ENCODE measurements at places on chromosomes 11 and 22. TPM values are rescaled to one million over a fixed set of nuclear protein-coding genes. Genes with fewer than 3 reads are reported as not detected.
A peak's percentile ranks its signal among the peaks of the same experiment; 100 is the strongest.

DNA sequence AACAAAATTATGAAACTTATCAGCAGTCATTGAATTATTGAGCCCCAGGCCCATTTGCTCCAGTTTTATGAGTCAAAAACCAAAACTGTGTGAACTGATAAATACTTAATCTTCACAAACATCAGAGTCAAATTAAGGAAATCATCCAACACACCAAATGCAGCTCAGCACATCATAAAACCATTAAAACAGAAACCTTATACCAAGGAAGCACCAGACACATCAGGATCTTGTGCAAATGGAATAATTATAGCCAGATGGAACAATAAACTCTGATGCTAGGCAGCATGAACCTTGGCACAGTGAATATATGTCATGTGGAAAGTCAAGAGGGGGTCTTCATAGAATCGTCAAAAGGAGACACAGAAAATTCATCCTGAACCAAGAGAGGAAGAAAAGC is 410.7 kb upstream of the API5 start:
- DNase-seq: no peak

FADS1 gene
- total RNA-seq: 184 TPM

- no peak for DNase-seq
Observed at GRCh38 chr11:73528013-73528412, 69.9 kb downstream of the FAM168A start.

DNA sequence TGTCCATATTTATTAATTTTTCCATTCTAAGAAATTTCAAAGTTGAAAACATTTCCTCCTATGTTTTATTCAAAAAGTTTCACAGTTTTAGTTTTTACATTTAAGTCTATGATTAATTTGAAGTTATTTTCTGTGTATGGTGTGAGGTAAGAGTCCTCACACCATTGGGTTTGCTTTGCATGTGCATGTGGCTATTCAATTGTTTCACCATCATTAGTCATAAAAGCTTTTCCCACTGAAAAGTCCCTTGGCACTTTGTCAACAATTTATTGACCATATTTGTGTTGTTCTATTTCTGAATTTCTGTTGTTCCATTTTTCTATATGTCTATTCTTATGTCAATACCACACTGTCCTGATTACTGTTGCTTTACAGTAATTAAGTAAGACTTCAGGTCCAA is 186.5 kb downstream of the KIF18A start:
- DNase-seq: no peak

DNA sequence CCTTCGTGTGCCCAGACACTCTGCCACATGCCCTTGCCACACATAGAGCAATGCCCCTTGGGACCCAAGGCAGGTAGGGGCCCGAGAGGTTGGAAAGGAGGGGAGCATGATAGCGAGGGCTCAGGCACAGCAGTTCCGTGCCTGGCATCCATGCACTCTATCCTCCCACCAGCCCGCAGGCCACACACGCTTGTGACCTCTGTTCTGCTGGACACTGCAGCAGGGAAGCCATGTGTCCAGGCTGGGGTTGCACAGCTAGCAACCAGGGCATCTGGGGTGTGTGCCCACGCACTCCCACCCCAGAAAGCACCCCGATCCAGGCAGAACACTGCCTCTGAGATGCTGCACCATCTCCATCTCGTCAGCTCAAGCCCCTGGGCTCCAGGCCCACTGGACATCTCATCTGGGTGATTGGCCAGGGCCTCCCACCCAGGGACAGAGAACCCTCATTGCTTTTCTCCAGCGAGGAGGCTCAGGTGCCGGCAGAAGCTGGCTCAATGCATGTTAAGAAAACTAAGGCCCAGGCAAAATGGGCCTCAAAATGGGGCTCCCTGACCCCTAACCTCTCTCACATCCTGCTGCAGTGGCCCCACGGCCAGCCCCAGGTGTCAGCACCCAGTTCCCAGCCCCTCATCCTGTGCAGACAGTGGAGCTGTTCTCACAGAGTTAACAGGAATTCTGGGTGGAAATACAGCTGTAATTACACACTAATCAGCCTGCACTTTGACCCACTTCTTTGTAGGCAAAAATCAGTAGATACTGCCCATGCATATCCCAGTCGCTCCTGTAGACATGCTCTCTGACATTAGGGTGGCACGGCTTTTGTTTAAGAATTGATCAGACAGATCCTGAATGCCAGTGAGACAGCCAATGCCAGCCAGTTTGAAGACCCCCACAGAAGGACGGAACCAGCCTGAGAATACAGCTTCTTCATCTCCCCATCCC is 173.9 kb upstream of the B3GAT1 start:
- no peak for DNase-seq

OR4A5 gene
- not detected for total RNA-seq

- no peak for DNase-seq
Observed at GRCh38 chr11:64524158-64524527, 66.9 kb upstream of the SLC22A12 start.

- DNase-seq: no peak
Observed at GRCh38 chr11:119697882-119698281, 31.1 kb downstream of the NECTIN1 start.

HDAC10 gene
- 5.4 TPM for total RNA-seq

DNA sequence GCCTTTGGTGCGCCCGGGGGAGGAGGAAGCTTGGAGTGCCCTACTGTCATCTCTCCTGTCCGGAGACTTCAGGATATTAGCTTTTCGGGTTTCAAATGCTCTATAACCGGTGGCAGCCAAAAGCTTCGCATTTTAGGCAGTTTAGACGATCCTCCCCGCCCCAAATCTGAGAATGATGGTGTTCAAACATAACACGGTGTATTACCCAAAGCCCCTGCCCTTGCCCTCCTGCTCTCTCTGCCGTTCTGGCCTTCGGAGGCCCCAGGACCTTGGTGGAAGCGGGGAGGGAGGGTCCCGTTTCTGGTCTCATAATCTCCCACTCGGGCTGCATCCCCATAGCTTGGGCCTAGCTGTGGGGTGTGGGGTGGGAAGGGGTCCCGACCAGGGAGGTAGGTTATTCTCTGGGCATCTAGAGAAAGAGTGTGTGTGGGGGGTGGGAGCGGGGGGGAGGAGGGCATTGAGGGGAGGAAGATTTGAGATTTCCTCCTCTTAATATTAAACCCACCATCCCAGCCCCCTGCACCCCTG is 2.3 kb downstream of the PKNOX2 start:
- DNase-seq: no peak

- DNase-seq: no peak
Observed at GRCh38 chr11:113643006-113643585, 63.0 kb downstream of the TMPRSS5 start.

DNA sequence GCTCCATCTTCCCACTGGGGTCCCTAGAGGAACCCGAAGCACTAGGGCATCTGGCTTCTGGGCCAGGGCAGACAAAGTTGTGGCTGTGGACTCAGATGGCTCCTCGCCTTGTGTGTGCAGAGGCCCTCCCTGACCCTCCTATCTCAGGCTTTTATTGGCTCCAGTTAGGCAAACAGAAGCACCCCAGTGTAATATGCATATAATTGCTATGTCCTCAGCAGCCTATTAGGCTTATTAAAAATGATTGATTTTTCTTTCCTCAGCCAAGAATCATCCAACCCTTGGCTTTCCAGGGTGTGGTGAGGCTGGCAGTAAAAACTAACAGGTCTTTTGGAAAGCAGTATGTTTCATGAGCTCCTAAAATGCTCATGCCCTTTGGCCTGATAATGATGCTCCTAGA is 22.3 kb downstream of the UPB1 start:
- no peak for DNase-seq

- no peak for DNase-seq
Observed at GRCh38 chr11:10488121-10488933, 33.3 kb downstream of the AMPD3 start.

- DNase-seq: no peak
Observed at GRCh38 chr11:125468025-125468424, 28.0 kb downstream of the FEZ1 start.

CHST1 gene
- not detected for total RNA-seq

CLDN5 gene
- 4.1 TPM for total RNA-seq

- DNase-seq: no peak
Observed at GRCh38 chr11:121613724-121614123, 161.0 kb upstream of the SORL1-AS1 start.

GRCh38 chr11:2511421-2512369 is 66.9 kb downstream of the KCNQ1 start:
- DNase-seq: peak; percentile 1

DNA sequence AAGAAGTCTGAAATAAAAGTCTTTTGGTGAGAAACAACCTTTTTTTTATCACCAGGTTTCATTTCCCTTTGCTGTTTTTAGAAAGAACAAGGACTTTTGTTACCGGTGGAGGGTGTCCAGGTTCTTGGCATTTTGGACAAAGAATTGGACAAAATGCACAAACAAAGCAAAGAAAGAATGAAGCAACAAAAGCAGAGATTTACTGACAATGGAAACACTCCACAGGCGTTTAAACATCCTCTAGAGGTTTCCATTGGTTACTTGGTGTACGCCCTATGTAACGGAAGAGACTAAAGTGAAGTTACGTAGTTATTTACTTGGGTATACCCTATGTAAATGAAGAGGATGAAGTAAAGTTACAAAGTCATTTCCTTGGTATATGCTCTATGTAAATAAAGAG is 1487.0 kb downstream of the LRRC4C start:
- no peak for DNase-seq

DNA sequence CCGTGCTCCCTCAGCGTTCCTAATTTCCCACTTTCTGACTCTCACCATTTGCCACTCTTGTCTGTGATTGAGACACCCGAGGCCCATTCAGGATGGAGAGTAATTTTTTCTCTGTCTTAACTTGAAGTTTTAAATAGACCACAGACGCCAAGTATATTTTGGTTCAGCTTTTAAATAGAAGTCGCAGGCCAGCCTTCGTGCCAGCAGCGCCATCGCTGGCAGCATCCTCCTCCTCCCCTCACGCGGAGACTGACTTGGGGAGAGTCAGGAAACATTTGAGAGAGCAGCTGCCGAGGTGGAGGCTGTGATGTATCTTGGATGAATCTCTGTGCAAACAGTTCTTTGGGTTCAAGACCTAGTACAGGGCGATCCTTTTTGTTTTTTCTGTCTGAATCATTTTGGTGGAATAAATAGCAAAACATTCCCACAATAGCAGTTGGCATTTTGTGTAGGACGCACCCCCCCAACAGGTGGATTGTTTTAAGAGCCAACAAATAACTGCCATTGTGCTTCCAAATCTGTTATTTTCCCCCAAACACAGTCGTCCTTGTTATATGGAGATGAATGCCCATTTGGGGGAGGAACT is 889 bp upstream of the DMC1 start:
- DNase-seq: peak; percentile 70
